ENCODE measurements at places on chromosomes 7 and 10.

- DNase-seq = no peak
These were observed 33.4 kb downstream of the INPP5A start for GRCh38 chr10:132570771-132571649.

GRCh38 chr10:129916506-129916995, 47.5 kb downstream of the EBF3 start:
- DNase-seq = no peak

GRCh38 chr7:154769527-154769926, 233.4 kb downstream of the PAXIP1 start:
- DNase-seq = no peak

DNA sequence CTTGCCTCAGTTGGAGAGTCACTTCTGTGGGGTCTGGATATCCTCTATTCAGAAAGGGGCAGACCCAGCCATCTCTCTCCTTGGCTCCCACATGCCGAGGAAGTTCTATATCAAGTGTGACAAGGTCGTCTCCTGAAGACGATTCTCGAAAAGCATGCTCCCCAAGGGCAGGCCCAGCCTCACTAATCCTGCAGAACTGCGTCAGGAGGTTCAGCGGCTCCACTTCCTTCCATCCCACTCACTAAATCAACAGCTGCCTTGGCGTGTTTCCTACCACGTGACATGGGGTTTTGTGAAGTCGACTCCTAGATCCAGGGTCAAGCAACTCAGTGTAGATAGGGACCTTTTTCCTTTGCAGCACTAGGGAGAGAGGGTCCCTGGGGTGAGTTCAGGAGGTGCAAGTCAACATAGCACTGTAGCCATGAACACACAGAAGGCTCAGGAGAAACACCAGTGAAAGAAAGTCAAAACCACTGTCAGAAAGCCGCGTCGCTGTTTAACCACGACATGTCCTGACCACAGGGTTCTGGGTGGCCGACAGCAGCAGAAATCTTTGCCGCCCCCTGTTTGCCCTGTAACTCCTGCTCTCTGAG, 156.4 kb downstream of the PRPF18 start:
- peak; percentile 92 for DNase-seq

DNA sequence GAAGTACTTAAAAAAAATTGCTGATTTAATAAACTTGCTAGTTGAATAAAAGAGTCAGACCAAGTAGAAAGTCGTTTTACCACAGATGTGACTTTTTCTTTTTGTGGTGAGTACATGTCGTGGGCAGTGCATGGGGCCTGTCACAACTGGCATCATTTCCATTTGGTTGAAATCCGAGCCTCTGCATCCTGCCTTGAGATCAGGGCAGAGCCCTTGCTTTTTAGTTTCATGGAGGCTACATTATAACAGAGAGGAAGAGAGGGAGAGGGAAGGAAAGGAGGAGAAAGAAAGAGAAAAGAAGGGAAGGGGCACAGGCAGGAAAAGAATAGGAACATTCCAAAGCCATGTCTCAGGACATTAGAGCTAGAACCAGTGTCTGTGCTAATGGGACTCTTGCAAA, 20.4 kb upstream of the INSYN2A start:
- peak; percentile 74 for DNase-seq

GRCh38 chr7:134730411-134730829, 49.0 kb upstream of the CALD1 start:
- no peak for DNase-seq

DNA sequence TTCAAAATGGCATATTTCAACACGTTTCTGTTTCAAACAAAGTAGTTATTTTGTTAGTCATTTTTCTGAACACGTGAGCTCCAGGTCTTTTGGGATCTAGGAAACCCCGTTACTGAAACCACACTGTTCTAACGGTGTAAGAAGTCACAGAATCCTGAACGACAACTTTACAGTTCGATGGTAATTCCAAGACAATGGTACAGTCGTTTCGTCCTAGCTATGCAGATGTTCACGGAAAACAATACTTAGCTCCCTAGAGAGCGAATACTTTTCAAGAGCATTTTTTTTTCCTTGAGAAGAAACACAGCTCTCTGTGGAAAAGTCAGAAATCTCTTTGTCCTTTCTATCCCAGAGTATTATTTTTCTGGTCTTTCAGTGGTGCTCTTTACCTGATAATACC, 254.1 kb downstream of the ADARB2 start:
- no peak for DNase-seq

- no peak for DNase-seq
These were observed 656 bp downstream of the VSTM4 start for GRCh38 chr10:49114718-49115014.

DNA sequence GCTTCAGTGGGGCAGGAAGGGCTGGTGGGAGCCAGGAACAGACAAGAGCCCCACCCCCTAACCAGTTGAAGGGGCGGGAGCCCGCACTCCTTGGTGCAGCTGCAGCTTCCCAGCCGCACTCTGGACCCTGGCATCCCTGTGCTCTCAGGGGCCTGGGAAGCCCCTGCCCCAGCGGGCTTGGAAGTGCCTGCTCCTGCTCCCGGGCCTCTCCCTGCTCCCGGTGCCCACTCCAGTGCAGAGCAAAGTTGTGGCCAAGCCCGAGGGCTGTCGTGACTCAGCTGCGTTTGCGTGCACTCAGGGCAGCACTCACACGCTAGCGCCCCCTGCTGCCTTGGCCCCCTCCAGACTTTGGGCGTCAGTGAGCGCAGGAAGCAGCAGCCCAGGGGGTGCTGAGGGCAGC, 883.8 kb downstream of the LRMDA start:
- no peak for DNase-seq
